ENCODE measurements at places on chromosomes 1 and 21.

DNA sequence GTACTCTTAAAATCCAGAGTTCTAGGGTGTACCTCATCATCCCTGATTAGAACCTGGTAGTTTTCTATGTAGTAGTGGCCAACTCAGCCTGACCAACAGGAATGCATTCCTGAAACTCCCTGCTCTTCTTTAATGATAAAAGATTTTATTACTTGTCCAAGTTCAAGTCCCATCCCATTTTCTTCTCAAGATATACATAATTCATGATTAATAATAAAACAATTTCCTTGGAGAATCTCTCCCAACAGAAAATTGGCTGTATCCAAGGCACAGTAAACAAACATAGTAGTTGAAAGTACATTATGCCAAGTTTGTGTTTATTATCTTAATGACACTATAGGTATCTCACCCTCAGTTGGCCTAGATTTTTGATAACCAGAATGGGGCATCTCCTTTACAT, 714.1 kb upstream of the ADAMTS5 start:
- DNase-seq: no peak

DNA sequence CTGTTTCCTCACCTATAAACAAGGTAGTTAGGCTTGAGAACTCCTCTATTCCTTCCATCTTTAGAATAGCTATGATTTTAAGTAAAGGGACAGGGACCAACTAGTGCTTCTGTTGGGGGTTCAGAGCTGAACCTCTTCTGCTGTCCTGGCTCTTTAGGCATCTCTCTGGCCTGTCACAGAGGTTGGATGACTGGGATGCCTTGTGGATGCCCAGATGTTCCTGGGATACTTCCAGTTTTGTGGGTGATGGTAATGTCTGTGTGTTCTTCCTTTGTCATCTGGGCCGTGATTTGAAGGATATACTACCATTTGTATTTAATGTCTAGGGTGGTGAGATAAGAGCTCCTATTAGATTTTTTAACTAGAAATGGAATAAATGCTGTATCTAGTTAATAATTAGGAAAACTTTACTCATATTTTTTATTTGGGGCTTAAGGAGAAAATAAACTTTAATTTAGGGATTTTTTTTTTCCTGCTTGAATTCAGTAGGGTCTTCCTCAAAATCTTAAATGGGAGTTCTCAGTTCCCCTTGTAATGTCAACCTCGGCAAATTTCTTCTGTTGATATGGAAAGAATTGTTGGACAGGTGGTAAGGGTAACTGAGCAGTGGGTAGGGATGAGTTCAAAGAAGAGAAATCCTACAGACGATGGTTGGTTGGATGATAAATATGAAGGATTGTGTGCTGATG, 47.2 kb downstream of the LAMC1 start:
- no peak for DNase-seq

DNA sequence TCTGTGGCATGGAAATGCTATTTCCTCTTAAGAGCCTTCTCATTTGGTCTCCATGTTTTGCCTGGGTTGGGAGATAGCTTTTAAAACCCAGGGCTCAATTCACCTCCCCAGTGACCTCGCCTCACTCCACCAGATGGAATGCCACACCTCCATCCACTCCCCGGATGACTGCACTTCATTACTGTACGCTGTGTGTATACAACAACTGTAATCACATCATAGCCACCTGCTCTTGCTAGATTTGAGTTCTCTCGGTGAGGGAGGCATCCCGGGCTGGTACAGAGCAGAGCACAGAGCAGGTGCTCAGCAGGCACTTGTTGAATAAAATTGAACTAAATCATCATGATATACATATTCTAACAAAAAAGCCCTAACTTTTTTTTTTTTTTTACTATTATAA, 26.0 kb downstream of the SDE2 start:
- peak; percentile 84 for DNase-seq

DNA sequence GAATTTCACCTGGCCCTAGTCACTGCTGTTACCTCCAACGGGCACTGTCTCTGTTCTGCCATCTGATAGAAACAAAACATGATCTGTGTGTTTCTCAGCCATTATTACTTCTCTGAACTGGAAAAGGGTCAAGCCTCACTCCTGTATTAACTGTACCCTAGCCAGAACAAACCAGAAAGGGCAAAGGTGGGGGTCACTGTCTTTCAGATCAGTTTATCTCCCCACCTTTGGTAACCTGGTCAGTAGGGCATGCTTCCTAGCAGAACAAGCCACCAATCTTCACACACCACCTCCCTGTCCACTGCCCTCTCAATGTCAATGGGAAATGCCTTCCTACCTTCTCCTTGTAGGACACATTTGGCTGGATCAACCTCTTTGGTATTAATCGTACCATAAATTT, 3.9 kb downstream of the TRIM45 start:
- no peak for DNase-seq

DNA sequence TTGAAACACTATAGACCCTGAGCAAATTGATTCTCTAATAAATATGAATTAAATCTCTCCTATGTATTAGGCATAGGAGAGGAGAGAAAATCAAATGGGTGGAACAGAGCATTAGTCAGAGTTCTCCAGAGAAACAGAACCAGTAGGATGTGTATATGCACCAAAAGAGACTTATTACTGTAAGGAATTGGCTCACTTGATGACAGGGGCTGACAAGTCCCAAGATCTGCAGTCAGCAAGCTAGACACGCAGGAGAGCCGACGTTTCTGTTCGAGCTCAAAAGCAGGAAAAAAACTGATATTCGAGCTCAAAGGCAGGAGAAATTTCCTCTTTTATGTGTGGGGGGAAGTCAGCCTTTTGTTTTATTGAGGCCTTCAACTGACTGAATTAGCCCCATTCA, 259.2 kb upstream of the KAZN start:
- no peak for DNase-seq

GRCh38 chr1:202245391-202245790, 51.8 kb downstream of the LGR6 start:
- DNase-seq: no peak

- no peak for DNase-seq
These were observed 75.8 kb upstream of the GNG4 start for GRCh38 chr1:235725434-235725833.

DNA sequence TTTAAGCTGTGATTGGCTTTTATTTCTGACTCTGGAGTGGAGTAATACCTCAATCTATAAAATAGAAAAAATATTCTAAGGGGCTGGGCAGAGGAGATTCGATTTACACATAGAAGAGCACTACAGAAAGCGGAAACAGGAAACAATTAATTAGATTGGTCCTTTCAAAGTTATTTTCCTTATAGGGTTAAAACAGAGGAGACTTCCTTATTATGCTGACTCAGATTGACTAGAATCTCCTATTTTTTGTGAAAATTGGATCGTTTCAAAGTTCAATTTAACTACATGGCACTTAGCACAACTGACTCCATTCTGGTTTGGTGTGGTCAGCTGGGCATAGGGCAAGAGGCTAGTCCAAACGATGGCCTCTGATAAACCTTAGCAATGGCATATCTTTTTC, 48.3 kb upstream of the NCAM2 start:
- no peak for DNase-seq

DNA sequence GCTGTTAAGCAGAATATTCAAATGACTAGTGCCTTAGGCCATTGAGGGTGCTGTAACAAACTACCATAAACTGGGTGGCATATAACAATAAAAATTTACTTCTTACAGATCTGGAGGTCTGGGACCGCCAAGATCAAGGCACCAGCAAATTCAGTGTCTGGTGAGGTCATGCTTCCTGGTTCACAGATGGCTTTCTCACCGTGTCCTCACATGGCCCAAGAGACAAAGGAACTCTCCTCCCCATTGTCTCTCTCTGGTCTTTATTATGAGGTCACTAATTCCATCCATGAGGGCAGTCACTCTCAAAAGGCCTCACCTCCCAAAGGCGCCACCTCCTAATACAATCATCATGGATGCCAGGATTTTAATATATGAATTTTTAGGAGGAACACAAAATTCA, 127.3 kb downstream of the GABPA start:
- DNase-seq: no peak

- no peak for DNase-seq
These were observed 64.3 kb downstream of the TMEM53 start for GRCh38 chr1:44609768-44610526.

- DNase-seq: no peak
These were observed 13.2 kb downstream of the SYT2 start for GRCh38 chr1:202697038-202697437.

DNA sequence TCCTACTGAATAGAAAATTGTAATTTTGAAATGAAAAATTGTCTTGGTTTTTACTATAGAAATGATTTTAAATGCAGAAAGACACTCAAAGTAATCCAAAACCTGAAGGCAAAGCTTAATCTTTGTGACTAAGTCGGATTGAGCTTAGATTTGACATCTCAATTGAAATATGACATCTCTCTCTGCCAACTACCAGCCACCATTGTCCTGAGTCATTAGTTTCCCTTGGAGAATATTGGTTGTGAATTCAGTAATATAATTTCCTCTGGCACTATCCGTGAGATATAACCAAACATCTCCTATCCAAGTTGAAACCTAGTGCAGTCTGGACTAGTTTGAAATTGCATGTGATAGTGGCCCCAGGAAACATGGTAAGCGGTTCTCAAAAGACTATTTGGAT, 37.1 kb downstream of the PLA2G4A start:
- DNase-seq: no peak

GRCh38 chr1:160658814-160659193, 12.0 kb upstream of the SLAMF1 start:
- no peak for DNase-seq

- DNase-seq: no peak
These were observed 32.3 kb upstream of the ETS2 start for GRCh38 chr21:38773099-38774061.

DNA sequence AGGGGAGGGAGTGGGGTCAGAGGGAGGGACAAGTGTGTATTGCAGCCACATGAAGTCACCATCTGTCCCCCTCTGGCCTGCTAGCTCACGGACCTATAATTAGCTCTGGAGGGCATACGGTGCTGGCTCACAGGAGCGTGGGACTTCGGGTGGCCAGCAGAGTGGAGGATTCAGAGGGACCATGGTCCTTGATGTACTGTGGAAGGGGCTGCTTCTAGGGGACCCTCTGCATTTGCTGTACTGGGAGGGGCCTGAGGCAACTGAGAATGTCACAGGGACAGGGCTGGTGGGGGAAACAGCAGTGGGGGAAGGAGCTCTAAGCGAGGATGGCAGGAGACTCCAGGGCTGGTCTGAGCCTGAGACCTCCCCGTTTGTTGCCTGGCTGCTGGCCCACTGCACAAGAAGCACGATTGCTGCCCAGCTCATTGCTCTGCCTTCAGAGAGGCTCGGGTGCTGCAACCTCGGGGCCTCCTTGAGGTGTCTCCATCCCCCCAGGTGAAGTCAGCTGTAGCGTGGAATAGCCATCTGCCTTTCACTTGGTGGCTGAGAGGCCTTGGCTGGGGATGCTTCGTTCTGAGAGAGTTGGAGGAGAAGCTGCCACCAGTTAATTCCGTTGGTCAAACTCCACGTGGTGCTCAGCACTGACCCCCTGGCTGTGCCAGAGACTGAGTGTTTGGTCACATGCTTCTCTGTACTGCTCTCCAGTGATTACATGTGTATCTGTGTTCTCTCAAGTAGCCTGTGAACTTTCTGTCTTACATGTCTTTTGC, 2.7 kb downstream of the PPFIA4 start:
- no peak for DNase-seq

DNA sequence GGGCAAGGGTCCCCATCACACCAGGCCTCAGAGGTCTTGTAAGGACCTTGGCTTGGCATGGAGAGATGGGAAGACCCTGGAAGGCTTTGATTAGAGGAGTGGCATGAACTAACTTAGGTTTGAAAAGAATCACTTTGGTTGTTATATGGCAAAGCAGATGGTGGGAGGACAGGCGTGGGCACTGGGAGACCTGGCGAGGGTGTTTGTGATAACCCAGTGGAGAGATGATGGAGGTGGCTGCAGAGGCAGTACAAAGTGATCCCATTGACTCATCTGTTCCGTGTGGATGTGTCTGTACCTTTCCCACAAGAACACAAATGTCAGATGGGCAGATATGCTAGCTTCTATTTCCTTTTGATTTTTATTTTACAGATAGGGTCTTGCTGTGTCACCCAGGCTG, 168.3 kb downstream of the SLC35F3 start:
- no peak for DNase-seq

DNA sequence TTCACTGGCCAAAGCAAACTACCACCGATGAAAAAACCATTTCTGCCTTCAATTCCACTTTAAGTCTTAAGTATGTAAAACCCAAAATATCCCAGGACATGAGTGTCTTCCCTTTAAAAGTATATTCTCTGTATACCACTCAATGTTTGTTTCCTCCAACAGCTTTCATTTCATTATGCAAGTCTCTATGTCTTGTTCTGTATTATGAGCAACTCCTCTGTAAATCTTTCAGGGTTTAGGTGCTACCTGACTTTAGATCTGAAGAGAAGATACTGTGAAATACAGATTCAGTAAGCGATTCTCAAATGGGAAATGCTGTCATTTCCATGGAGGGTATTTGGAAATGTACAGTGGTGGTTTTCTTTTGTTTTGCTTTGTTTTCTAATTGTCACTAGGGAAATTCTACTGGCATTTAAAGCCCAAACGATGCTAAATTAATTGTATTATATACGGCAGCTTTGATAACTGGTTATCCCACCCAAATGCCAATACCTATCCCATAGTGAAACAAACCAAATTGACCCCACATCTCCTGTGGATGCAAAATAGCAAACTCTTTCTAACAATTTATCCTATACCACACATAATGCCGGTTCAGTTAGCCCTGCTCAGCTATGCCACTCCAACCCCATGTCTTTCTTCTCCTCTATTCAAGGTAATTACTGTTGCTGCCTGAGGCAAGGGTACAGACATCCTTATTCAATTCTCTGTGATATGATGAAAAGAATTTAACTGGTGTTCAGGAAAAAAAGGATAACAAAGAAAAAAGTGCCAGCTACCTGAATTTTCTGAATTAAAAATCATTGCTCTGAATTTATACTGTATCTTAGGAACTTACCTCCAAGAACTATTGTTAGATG, 182.8 kb downstream of the EIF4G3 start:
- DNase-seq: no peak

DNA sequence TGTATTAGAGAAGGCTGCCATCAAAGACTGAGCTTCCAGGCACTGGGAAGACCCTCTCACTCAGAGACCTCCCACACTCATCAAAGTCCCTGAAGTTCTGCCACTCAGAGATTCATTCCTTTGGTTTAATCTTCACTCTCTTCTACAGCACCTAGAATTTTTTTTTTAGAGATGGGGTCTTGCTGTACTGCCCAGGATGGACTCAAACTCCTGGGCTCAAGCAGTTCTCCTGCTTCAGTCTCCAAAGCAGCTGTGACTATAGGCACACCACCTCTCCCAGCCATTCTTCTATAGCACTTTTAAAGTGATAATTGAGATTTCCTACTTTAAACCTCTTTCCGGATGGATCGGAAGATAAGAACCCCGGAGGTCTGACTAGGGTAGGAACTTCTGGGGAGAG, 3.7 kb upstream of the HP1BP3 start:
- DNase-seq: no peak

DNA sequence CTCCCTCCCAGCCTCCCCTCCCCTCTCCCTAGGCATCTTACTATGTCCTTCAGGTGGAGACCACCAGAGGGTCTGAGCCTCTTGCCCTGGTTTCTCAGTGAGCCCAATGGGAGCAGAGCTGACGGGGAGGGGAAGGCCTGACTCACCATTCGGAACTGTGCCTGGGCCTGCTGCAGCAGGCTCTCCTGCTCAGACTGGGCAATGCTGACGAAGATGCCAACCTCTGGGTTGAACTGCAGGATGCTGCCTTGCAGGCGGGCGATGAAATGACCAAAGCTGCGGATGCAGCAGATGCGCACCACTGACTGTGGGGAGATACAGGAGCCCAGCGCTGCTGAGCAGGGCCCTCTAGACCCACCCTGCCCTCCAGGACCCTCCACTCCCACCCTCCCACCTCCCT, 11.0 kb upstream of the PAQR6 start:
- no peak for DNase-seq

- DNase-seq: no peak
These were observed 1.2 kb downstream of the PKN2 start for GRCh38 chr1:88685259-88685620.

All from DMS153 (cell line).